ENCODE measurements at places on chromosomes 16 and 17.

GRCh38 chr16:10852948-10853347, 24.1 kb upstream of the CIITA start:
- no peak for DNase-seq
- no peak overlapping the region for H3K4me3 ChIP-seq
- no peaks in the 10 kb centered on the region for H3K4me1 ChIP-seq
- no peaks in the 10 kb centered on the region for H3K27me3 ChIP-seq
- no peaks in the 10 kb centered on the region for H3K36me3 ChIP-seq

GRCh38 chr17:13378361-13378760, 223.4 kb downstream of the HS3ST3A1 start:
- H3K4me3 ChIP-seq, result no peak overlapping the region
- DNase-seq, result no peak
- no peaks in the 10 kb centered on the region for H3K4me1 ChIP-seq
- no peak overlapping the region for H3K27ac ChIP-seq
- H3K27me3 ChIP-seq, result no peaks in the 10 kb centered on the region

DNA sequence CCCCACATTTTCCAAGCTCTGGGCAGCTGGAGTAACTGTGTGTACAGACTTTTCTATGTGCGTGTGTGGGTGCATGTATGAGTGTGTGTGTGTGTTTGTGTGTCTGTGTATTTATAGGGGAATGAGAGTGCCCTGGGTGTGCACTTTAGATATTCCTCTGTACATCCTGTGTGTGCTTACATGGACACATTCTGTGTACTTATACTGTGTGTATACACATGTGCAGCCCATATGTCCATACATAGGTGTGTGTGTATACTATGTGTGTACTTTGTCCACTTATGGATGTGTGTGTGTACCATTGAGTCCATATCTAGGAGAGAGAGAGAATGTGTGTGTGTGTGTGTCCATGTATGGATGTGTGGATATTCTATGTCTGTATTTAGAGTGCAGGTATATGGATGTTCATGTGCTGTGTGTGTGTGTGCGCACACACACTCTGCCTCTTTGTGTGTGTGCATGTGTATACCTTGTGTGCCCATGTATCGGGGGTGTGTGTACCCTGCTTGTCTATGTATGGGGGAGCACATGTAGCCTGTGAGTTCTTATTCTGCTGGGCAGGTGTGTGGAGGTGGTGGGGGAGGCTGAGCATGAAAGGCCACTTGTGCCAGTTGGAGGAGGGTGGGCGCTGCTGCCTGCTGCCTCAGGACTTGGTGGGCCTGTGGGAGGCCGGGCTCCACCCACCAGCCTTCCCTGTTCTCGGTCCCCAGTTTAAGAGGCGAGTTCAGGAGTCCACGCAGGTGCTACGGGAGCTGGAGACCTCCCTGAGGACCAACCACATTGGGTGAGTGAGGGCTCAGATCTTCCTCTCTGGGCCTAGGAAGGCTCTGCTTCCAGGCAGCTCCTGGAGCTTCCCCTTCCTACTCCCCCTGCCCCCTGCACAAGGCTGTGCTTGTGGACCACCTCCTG, 11.1 kb downstream of the FMNL1 start:
- no peak for DNase-seq
- H3K4me1 ChIP-seq, result peaks cover 5% of the 10 kb centered on the region
- H3K36me3 ChIP-seq, result no peaks in the 10 kb centered on the region
- H3K27me3 ChIP-seq, result no peaks in the 10 kb centered on the region

GRCh38 chr16:70714581-70715054, 28.8 kb upstream of the MTSS2 start:
- no peak for DNase-seq
- no peaks in the 10 kb centered on the region for H3K27me3 ChIP-seq
- H3K36me3 ChIP-seq, result no peaks in the 10 kb centered on the region
- H3K4me3 ChIP-seq, result peak overlapping the region; percentile 0
- H3K27ac ChIP-seq, result peak overlapping the region; percentile 86

GRCh38 chr17:17567631-17568030, 23.9 kb downstream of the PEMT start:
- H3K27me3 ChIP-seq, result no peaks in the 10 kb centered on the region
- peak; percentile 37 for DNase-seq
- H3K27ac ChIP-seq, result peak overlapping the region; percentile 73
- H3K4me1 ChIP-seq, result peaks cover 21% of the 10 kb centered on the region

DNA sequence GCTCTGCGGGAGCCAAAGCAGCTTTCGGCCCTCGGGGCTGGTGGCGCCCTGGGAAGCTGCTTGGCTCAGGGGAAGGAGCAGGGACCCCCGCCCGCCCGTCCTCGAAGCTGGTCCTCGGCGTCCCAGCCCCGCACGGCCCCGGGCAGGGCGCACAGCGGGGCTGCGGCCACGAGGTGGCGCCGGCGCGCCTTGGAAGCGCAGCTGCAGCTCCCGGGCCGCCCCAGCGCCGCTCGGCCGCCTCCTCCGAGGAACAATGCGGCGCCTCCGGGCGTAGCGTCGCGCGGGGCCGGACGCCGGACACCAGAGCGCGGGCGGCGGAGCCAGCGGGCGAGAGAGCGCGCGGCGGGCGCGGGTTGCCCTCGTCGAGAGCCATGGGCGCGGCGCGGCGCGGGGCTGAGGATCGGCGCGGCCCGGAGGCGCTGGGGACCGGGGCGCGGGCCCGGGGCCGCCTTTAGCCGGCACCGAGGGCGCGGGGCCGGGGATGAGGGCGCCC, at the start of gene MGAT5B:
Gene MGAT5B, plus strand, starts transcription at position 229 of the 493 bp plus-strand sequence. CDS start 626 bp downstream, outside the sequence.
- no peak within 1 kb of the TSS for H3K27ac ChIP-seq
- H3K4me3 ChIP-seq, result peak within 1 kb of the TSS; percentile 58
- H3K36me3 ChIP-seq, result no peaks in the 10 kb centered on the region
- peaks cover 18% of the 10 kb centered on the region for H3K4me1 ChIP-seq
- H3K27me3 ChIP-seq, result peaks cover 23% of the 10 kb centered on the region

DNA sequence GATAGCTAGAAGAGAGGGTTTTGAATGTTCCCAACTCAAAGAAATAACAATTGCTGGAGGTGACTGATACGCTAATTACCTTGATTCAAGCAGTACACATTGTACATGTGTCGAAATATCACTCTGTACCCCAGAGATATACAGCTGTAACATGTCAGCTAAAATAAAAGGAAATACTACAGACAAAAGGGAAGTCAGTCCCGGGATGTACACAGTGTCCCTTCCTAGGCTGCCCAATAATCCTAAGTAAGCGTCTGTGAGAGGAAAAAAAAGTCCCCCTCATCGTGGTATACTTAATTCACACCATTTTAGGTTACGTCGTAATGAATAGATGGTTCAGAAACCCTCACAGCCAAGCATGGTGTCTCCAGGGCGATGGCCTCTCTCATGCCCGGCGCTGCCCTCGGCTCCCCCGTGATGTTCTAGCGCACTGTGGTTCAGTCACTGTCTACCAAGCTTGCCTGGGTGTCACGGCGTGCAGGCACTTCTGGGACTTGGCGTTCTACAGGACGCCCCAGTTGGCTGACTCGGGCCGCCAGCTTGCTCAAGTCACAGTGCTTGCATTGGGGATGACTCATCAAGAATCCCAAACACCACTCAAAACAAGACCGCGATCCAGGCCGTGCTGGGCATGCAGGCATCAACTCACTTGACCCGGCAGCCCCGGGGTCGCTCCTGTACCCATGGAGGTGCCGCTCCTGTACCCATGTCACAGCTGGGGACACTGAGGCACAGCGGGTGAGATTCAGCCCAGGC, 27.6 kb downstream of the CCDC40 start:
- no peaks in the 10 kb centered on the region for H3K36me3 ChIP-seq
- peak overlapping the region; percentile 55 for H3K27ac ChIP-seq
- DNase-seq, result peak; percentile 20
- H3K4me1 ChIP-seq, result peaks cover 7% of the 10 kb centered on the region

DNA sequence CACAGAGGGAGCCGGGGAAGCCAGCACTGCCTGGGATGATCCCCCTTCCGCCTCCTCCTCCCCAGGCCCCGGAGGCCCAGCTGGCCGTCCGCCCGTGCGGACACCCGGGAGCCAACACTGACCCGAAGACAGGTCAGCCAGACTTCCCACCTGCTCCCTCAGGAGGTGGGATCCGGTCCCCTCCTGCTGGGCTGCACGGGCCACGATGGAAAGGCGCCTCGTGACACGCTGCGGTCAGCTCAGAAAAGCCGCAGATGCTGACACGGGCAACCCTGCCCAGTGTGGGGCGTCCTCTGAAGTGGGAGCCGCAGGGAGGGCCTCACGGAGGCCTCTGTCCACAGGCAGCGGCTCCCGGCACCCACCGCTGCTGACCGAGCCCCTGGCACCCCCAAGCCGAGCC, 49.3 kb downstream of the CBFA2T3 start:
- no peak overlapping the region for H3K4me3 ChIP-seq
- no peaks in the 10 kb centered on the region for H3K4me1 ChIP-seq
- no peaks in the 10 kb centered on the region for H3K27me3 ChIP-seq
- H3K27ac ChIP-seq, result no peak overlapping the region
- H3K36me3 ChIP-seq, result no peaks in the 10 kb centered on the region
- DNase-seq, result no peak

GRCh38 chr16:457732-458400, 32.4 kb downstream of the RAB11FIP3 start:
- no peak for DNase-seq
- H3K27me3 ChIP-seq, result no peaks in the 10 kb centered on the region
- H3K36me3 ChIP-seq, result peaks cover 8% of the 10 kb centered on the region
- no peak overlapping the region for H3K4me3 ChIP-seq
- H3K4me1 ChIP-seq, result peaks cover 21% of the 10 kb centered on the region

DNA sequence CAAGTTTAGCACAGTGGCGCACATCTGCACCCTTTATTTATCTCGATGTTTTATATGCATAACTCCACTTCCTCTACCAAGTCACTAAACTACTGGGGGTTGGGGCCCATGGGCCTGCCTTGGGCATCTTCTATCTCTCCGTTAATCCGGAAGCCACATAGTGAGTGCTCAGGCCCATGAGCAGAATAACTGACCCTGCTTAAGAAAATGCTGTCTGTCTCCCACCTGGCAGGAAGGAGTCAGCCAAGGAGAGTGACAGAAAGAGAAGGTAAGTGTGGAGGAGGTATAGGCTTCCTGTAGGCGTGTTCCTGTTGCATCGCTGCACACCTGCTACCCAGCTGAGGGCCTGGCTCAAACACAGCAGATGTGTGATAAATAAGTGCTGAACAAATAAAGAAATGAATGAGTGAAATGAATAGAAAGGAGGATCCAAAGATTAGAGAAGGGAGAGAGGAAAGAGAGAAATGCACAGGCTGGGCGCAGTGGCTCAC, 320.1 kb downstream of the SLC39A11 start:
- no peaks in the 10 kb centered on the region for H3K4me1 ChIP-seq
- H3K27me3 ChIP-seq, result no peaks in the 10 kb centered on the region
- H3K27ac ChIP-seq, result no peak overlapping the region
- no peak for DNase-seq

- no peak for DNase-seq
- no peaks in the 10 kb centered on the region for H3K27me3 ChIP-seq
- H3K36me3 ChIP-seq, result no peaks in the 10 kb centered on the region
- no peaks in the 10 kb centered on the region for H3K4me1 ChIP-seq
- no peak overlapping the region for H3K4me3 ChIP-seq
- H3K27ac ChIP-seq, result no peak overlapping the region
Measured at GRCh38 chr17:77523540-77523939, 382.8 kb downstream of the SEC14L1 start.
